ENCODE measurements at places on chromosomes 12 and 14.

DNA sequence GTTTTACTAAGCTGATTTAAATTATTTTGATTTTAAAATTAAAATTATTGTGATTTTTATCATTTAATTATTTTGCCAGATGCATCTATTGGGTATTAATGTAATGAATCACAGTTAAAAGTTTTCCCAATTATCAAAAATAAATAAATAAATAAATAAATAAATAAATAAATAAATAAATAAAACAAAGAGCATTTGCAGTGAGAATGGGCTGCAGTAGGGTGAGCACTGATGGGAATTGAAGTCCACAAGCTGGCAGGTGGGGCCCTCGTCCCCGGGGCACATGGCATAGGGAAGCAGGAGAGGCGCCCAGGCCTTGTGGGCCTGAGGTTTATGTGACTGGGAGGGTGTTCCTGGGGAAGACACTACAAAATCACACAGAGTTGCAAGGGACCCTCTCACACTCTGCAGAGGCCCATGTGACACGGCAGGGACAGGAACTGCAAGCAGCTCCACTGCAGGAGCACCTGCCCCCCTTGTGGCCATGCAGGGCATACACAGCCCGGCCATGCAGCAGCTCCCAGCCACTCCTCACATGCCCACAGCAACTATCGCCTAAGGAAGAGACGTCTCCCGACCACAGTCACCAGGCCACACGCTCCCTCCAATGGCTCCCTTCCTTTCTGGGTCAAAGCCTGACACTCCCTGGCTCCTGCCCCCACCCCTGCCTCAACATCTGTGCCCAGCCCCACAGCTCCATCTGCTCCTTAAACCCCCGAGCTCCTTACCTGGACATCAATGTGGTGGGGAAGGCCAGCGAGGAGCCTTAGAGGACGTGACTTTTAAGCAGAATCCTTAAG, 256.3 kb upstream of the SFSWAP start:
- DNase-seq: peak; percentile 14

- DNase-seq: no peak
Measured at GRCh38 chr12:43126652-43127375, 425.2 kb downstream of the ADAMTS20 start.

DNA sequence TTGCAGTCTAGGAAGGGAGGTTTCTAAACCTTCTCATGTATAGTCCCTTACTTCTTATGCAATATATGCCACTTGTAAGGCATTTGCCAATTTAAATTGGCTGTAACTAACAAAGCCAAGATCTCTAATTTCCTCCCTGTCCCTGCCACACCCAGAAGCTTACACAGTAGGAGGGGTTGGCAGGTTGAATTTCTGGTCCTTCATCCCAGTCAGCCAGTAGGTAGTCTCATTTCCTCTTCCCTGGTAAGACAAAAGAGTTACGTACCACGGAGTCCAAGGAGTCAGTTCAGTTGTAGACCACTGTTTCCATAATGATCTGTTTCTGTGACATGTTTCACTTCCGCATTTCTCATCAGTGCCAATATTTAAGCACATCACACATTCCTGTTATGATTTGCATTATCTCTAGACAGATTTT, 47.0 kb upstream of the PLBD1 start:
- DNase-seq: no peak

DNA sequence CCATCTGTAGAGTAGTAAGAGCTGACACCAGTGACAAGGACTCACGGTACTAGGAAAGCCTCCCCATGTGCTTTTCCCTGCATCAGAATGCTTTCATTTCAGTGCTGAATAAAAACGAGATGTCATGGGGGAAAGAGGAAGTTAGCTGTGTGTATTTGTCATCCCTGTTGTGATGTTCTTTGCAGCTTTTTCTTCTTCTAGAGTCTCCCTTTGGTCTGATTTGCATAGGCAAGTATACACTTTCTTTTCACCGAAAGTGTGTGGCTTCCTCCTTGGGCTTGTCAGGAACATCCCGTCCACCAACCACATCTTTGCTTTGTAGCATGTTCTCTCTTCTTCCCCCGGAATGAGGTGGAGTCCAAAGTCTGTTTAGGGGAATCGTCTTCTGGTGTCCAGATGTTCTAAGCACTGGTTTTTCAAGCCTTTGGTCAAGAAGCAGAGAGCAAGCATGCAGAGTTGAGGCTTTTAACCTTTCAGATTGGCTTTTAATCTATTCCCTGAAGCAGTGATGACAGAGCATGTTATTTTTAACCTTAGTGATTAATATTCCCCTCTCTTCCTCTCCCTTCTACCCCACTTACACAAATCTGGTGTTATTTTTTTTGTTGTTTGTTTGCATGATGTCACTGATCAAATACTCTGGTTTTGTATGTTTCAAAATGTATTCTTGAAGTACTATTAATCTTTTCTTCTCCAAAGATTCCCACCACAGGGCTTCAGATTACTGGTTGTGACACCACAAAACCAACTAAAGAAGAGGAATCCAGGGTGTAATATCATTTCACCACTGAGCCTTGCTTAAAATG, 163.4 kb downstream of the SAMD4A start:
- no peak for DNase-seq

DNA sequence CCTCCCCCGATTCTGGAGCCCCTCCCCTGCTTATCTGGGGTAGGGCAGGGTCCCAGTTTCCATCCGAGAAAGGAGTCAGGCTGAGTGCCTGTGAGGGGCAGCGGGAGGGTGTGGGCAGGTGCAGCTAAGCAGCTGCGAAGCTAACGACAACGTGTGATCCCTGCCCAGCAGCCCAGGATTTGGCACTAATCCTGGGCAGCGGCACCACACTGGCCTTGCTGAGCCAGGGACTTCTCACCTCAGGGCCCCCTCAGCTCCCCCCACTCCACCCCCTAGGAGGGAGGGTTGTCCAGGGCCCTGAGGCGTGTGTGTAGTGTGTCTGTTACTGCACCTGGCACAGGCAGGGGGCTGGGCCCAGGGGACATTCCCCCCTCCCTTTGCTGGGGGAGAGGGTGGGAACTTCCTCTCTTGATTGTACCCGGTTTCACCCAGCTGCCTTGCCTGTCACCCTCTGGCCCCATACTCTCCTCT, 1.8 kb downstream of the SMIM41 start:
- DNase-seq: peak; percentile 45

- no peak for DNase-seq
Measured at GRCh38 chr12:22414742-22415141, 80.2 kb upstream of the ST8SIA1 start.

DNA sequence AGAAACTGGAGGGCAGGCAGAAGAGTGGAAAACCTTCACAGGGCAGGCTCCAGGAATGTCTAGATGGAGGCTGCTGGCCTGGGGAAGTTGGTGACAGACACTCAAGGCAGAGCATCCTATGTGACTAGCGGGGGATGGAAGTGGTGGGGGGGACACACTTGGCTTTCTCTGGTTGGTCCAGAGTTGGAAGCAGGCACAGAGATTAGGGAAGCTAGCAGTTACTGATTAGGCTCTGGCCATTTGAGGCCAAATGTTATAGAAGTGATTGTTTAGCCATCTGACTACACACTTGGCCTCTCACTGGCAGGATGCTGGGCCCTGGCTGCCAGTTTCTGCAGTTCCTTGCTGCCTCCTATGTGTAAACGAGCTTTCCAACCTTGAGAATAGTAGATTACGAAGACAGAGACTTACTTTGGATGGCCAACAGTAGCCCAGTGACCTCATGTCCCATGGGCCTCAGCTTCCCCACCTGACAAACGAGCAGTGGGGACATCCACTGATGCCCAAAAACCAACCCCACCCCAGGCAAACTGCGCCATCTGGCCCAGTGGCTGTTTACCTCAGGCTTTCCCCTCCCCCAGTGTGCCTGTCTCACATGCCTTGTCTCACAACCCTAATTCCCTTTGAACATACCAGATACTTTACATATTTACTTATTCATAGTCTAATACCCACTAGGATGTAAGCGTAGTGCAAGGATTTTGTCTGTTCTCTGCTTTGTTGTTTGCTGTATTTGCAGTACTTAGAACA, 102.7 kb downstream of the PAPLN start:
- DNase-seq: no peak
